Central memory CD8-positive, alpha-beta T cell (primary cell): ENCODE measurements at places on chromosomes 16 and 17.

DNA sequence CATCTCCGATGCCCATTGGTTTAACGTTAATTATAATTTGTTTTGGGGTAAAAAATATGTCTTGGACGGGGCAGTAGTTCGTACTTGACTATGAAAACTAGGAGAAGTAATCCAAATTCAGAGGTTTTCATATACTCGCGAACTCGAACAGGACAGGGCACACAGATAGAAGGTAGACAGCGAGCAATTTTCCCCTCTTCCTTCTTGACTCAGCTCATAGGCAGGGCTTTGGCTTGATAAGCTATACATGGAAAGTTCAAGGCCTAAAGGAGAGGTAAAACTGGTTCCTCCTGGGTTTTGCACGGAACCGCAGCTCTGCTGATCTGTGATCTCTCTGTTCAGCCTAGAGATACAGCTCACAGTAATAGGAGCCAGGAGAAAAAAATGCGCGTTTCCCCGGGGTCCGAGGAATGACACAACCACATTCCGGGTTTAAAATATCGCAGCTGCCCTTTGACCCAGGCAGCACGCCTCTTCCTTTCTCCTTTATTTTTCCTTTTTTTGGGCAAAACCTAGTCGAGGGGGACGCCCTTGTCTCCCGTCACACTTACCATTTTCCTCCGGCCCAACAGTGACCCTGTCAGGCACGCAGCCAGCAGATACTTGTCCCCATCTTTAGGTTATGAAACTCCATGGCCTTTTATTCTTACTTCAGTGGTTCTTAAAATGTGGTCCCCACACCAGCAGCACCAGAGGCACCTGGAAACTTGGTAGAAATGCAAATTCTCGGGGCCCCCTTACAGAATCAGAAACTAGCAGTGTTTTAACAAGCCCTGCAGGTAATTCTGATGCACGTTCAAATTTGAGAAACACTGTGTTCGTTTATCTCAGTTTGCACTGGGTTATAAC, 1.7 kb upstream of the LASP1 start:
- DNase-seq, result no peak

GRCh38 chr16:53154513-53154912, 99.7 kb downstream of the CHD9 start:
- DNase-seq, result no peak

DNA sequence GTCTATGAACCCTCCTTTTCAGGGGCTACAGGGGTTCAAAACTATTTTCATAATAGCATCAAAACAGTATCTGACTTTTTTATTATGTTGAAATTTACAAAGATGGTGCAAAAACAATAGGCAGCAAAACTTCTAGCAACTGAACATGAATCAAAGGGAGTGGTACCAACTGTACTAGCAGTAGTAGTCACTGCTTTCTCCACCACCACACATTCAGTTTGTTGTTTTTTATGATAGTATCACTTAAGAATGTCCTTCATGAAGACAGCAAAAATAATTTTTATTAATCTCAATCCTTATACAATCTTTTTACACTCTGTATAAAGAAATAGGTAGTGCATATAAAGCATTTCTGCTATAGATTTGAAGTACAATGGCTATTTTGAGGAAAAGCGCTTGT, 47.6 kb downstream of the MED13 start:
- DNase-seq, result no peak

GRCh38 chr17:50536683-50537646, 4.4 kb downstream of the EPN3 start:
- DNase-seq, result no peak

DNA sequence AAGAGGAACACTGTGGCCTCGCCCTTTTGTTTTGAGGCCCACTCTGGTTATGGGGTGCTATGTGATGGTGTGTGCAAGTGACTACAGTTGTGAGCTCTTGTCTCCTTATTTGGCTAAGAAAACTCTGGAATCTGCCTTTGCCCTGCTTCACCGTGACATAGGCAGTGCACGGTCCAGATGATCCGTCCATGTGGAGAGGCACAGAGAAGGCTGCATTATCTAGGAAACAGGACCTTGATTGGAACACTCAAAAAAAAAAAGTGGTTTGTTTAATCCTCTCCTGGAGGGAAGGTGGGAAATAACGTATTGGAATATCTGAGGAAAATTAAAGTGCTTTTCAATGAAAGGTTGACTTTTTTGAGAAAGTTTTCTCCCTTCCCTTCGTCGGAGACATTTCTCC, 233.3 kb downstream of the CHD9NB start:
- no peak for DNase-seq

- DNase-seq, result no peak
Observed at GRCh38 chr17:6969323-6969726, 26.5 kb upstream of the ALOX12 start.

DNA sequence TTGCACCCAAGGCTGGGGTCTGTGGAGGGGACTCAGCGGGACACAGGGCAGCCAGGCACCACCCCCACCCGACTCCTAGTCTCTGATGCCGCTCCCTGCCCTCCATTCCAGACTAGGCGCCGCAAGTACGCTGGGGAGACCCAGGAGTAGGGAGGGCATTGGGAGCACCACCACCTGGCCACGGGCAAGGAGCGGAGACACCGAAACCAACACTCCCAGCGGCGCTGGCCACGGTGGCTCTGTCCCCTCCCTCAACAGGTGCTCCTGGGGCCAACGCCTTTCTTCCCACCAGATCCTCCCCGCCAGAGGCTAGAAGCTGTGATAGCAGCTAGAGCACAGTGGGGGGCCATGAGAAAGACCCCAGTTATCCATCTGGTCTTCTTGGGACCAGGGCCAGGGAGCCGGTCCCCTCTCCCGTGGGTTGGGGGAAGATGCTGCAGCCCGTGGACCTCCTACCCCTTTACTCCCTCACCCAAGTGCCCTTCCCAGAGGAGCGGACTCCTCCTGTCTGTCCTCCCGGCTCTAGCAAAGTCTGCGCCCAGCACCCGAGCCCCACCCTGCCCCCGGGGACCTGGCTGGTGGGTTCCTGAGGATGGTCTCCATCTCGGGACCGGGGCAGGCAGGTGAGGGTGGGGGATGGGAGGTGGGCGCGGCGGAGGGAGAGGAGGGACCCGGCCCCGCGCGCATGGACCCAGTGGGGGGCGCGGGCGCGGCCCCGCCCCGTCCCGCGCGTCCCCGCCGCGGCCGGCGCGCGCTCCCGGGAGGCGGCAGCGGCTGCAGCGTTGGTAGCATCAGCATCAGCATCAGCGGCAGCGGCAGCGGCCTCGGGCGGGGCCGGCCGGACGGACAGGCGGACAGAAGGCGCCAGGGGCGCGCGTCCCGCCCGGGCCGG, at the start of gene SYNGR3:
TSS of gene SYNGR3 (plus strand) at position 762 of the 892 bp plus-strand sequence. CDS start 133 bp downstream, outside the sequence.
- no peak for DNase-seq
